ENCODE measurements at places on chromosomes 2 and 18. TPM values are rescaled to one million over a fixed set of nuclear protein-coding genes. Genes with fewer than 3 reads are reported as not detected.

DNA sequence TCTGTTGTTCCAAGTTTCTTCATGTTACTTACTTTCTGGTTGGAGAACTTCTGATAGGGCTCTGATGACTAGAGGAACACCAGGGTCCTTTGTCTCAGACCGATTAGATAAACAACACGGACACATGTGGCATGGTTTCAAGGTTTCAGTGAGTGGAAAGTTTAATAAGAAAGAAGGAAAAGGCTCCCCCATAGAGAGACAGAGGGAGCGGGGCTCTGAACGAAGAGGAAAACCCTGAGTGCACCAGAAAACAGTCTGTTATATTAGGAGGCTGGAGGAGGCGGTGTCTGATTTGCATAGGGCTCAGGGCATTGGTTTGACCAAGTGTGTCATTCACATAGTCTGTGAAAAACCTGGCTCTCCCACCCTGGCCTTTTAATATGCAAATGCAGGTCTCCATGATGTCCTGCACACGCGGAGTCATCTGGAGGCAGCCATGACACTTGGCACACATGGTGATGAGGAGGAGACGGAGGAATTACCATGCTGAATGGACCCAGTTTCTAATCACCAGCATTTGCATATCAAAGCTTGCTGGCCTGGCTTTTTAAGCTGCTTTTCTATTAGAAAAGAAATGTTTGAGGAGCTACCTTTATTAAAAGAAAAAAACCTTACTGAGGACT lies 94.2 kb downstream of the PTPN4 start:
- no peaks in the 10 kb centered on the region for H3K36me3 ChIP-seq
- no peaks in the 10 kb centered on the region for H3K27me3 ChIP-seq
- H3K4me3 ChIP-seq = no peak overlapping the region
- no peak overlapping the region for H3K27ac ChIP-seq

GRCh38 chr2:106085181-106085940 lies 108.7 kb downstream of the UXS1 start:
- H3K27ac ChIP-seq = no peak overlapping the region
- no peak overlapping the region for H3K4me3 ChIP-seq
- no peaks in the 10 kb centered on the region for H3K36me3 ChIP-seq
- no peaks in the 10 kb centered on the region for H3K27me3 ChIP-seq
- no peak for DNase-seq

DNA sequence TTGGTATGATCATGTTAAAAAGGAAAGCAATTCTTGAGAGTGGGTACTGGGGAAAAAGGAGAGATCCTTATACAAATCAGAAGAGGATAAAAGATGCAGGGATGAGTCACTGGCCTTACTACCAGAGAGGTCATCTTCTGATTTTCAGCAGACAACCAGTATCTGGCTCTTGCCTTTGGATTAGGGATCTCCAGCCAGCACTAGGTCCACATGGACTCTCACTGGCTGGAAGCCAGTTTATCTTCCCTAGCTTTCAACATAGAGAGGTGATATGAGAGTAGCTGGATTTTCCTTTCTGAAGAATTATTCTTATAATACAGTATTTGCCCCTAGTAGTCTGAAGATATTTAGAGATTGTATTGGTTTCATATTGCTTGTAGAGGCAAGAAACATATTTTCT lies 30.2 kb downstream of the CERKL start:
- no peak overlapping the region for H3K4me3 ChIP-seq
- no peak overlapping the region for H3K27ac ChIP-seq
- no peak for DNase-seq

DNA sequence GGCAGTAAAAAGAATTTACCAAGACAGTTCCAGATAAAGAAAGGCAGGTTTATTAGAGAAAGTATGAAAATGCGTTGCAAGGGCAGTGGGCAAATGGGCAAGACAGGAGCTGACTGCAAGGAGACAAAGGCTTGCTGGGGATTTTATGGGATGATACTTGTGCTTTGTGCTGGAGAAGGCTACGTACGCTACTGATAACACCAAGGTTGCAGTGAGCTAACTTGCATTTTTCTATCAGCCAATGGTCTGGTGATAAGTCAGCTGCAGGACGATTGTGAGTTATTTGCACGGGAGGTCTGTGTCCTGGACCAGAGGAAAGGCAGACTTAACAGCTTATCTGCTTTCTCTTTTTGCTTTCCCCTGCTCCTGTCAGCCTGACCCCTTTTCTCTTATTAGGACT lies 116.5 kb downstream of the PMS1 start:
- H3K36me3 ChIP-seq = no peaks in the 10 kb centered on the region
- H3K4me3 ChIP-seq = no peak overlapping the region
- peaks cover 12% of the 10 kb centered on the region for H3K27me3 ChIP-seq

DNA sequence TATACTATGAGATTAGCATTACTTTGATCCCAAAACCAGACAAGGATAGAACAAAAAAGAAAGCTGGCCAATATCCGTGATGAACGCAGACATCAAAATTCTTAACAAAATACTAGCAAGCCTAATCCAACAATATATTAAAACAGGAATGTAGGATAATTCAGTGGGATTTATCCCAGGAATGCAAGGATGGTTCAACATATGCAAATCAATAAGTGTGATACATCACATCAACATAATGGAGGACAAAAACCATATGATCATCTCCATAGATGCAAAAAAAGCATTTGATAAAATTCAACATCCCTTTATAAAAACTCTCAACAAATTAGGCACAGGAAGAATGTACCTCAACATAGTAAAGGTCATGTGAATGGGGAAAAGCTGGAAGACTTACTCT lies 158.5 kb downstream of the KCNE4 start:
- no peaks in the 10 kb centered on the region for H3K4me1 ChIP-seq
- H3K4me3 ChIP-seq = no peak overlapping the region
- H3K27me3 ChIP-seq = no peaks in the 10 kb centered on the region
- H3K27ac ChIP-seq = no peak overlapping the region
- H3K36me3 ChIP-seq = no peaks in the 10 kb centered on the region
- no peak for DNase-seq

DNA sequence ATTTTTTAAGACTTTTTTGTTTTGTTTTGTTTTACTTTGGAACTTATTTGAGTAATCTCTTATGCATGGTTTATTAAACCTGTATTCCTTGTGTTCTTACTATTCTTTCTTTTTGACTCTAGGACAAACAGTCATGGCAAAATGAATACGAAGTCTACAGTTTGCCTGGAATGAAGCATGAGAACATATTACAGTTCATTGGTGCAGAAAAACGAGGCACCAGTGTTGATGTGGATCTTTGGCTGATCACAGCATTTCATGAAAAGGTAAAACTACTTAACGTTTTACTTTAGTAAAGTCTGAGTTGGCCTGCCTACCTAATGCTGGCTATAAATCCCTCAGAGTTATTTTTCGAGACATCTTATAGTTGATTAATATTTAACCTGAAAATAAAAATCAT lies 72.3 kb downstream of the ACVR2A start:
- H3K27me3 ChIP-seq = no peaks in the 10 kb centered on the region
- peaks cover 9% of the 10 kb centered on the region for H3K4me1 ChIP-seq
- H3K4me3 ChIP-seq = no peak overlapping the region
- peaks cover 34% of the 10 kb centered on the region for H3K36me3 ChIP-seq
- DNase-seq = no peak

DNA sequence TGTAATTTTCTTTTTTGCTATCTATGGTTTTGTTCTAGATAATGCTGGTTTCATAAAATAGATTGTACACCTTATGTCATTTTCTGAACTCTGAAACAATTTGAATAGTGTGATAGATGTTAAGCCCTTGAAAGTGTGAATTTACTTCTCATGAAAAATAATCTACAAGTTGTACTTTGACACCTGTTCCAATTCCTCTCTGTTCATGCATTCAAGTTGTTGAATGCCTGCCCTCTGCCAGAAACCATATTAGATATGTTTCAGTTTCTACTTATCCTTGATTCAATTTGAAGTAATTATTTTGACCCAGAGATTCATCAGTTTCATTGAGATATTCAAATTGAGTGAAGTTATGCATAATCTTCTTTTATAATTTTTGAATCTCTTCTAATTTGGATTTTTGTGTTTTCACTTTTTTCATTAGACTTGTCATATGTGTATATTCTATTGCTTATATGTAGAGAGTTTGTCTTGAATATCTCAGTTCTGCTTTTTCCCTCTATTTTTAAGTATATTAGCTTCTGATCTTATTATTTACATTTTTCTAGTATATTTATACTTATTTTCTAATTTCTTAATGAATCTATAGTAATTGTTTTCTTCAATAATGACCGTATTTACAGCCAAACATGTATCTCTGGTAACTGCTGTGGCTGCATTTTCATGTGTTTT lies 143.3 kb upstream of the TACR1 start:
- no peaks in the 10 kb centered on the region for H3K4me1 ChIP-seq
- H3K36me3 ChIP-seq = no peaks in the 10 kb centered on the region
- no peak overlapping the region for H3K4me3 ChIP-seq
- no peak overlapping the region for H3K27ac ChIP-seq

GRCh38 chr2:5764041-5764440 lies 71.9 kb downstream of the SOX11 start:
- H3K4me3 ChIP-seq = no peak overlapping the region
- peaks cover 14% of the 10 kb centered on the region for H3K27me3 ChIP-seq
- no peak for DNase-seq
- H3K27ac ChIP-seq = no peak overlapping the region
- no peaks in the 10 kb centered on the region for H3K36me3 ChIP-seq
- H3K4me1 ChIP-seq = no peaks in the 10 kb centered on the region

- DNase-seq = no peak
- H3K4me3 ChIP-seq = no peak overlapping the region
- H3K27me3 ChIP-seq = no peaks in the 10 kb centered on the region
- peaks cover 16% of the 10 kb centered on the region for H3K4me1 ChIP-seq
- no peak overlapping the region for H3K27ac ChIP-seq
Measured at GRCh38 chr2:191922736-191923651, 76.1 kb upstream of the CAVIN2 start.

DNA sequence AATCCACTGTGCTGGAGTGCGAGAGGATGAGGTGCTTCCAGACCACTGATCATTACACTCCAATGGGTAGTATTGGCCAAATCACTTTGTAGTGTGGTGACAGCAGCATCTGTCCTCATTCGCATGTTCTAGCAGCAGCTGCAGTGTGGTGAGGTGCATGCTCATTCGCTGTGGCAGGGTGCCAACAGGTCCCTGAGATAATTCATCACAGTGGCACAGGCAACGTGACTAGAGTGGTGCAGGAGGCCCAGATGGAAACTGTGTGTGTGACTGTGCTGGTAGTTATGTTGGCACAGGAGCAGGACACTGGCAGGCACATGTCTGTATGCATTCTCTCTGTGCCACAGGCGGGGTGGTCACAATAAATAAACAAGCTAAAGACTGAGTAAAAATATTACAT lies 329.5 kb upstream of the SYT4 start:
- no peaks in the 10 kb centered on the region for H3K4me1 ChIP-seq
- DNase-seq = no peak
- no peak overlapping the region for H3K27ac ChIP-seq
- H3K4me3 ChIP-seq = no peak overlapping the region
- H3K27me3 ChIP-seq = no peaks in the 10 kb centered on the region

DNA sequence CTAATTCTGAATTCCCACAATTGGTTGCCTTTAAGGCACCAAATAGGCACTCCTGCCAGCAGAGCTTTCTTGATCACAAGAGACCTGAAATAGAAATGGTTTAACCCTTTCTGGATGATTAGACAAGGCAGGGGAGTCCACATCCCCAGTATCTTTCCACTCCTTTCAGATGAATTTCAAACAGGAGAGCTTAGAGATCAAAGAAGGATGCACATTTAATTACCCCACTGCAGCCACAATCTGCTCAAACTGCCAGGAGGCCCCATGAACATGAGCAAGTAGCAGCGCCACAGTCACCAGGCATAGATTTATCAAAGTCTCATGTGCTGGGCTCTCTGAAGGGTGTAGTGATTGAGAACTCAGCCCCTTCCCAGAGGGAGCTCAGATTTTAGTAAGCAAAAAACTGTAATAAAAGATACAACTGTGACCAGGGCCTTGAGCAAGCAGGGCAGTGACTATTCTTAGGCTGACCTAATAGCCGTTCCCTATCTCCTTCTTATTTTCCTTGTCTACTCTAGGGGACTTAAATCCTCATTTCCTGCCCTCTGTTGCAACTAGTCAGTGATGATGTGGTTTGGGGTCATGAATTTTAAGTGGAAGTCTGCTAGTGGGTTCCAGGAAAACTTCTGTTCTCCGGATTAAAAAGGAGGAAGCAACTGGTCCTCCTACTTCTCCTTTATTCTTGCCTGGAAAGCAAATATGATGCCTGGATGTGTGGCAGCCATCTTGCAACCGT lies 53.7 kb downstream of the SLC4A3 start:
- no peak overlapping the region for H3K27ac ChIP-seq
- DNase-seq = no peak
- peaks cover 5% of the 10 kb centered on the region for H3K27me3 ChIP-seq
- no peak overlapping the region for H3K4me3 ChIP-seq
- no peaks in the 10 kb centered on the region for H3K36me3 ChIP-seq
- H3K4me1 ChIP-seq = peaks cover 8% of the 10 kb centered on the region

DNA sequence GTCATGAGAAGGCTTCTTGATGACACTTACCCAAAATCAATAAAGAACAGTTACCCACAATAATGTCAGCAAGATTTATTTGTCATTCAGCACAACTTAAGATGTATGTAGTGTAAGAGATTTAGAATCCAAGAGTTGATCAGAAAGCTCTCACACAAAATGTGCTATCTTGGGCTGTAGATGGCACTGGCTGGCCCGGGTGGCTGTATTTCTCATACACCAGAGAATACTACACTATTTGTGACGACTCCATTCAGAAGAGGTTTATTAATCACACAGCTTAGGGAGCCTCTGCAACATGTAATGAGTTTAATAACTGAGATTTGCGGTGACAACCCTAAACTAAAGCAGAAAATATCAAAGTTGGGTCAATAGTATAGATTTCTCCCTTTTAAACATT lies 530.4 kb upstream of the KLHL29 start:
- no peak overlapping the region for H3K4me3 ChIP-seq
- H3K27me3 ChIP-seq = no peaks in the 10 kb centered on the region
- no peaks in the 10 kb centered on the region for H3K4me1 ChIP-seq

DNA sequence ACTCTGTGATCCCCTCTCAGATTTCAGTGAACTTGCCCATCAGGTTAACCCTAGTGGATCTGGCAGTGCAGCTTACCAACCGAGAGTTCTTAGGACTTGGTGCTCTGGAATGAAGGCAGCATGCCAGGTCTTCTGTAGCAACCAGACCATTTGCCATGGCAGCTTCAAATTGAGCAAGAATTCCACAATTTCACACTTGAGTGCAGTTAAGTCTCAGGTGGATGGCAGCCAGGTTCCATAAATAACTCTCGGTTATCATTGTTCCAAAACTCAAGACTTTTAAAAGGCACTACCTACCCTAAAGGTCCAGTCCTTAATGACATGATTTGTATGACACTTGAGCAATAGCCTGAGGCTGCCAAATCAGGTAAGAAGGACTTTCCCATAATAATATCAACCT lies 48.1 kb downstream of the GALNT3 start:
- no peak overlapping the region for H3K27ac ChIP-seq
- H3K36me3 ChIP-seq = no peaks in the 10 kb centered on the region

GRCh38 chr2:195342061-195342460 lies 315.0 kb upstream of the SLC39A10 start:
- no peak overlapping the region for H3K4me3 ChIP-seq
- H3K27ac ChIP-seq = no peak overlapping the region
- no peaks in the 10 kb centered on the region for H3K36me3 ChIP-seq
- H3K27me3 ChIP-seq = no peaks in the 10 kb centered on the region
- no peaks in the 10 kb centered on the region for H3K4me1 ChIP-seq
- no peak for DNase-seq

- no peaks in the 10 kb centered on the region for H3K4me1 ChIP-seq
- no peak overlapping the region for H3K27ac ChIP-seq
- no peak for DNase-seq
Measured at GRCh38 chr2:60118061-60118460, 435.4 kb downstream of the BCL11A start.

- no peaks in the 10 kb centered on the region for H3K27me3 ChIP-seq
- no peak overlapping the region for H3K4me3 ChIP-seq
Measured at GRCh38 chr2:46200861-46201605, 96.2 kb upstream of the EPAS1 start.

ERBB4 gene
- 8.3 TPM for total RNA-seq

LIPT1 gene
- total RNA-seq = 7.9 TPM

CAMKMT gene
- 4.8 TPM for total RNA-seq

RAB27B gene
- 0.16 TPM for total RNA-seq

Measured in left ventricle myocardium inferior (tissue), 1 donor.